Kidney glomerular epithelial cell (primary cell): ENCODE measurements at places on chromosomes 16 and 17.

- no peak for DNase-seq
Observed at GRCh38 chr17:78106211-78106610, 22.3 kb downstream of the TMC6 start.

- DNase-seq: no peak
Observed at GRCh38 chr16:88974080-88974915, 2.7 kb downstream of the CBFA2T3 start.

- DNase-seq: no peak
Observed at GRCh38 chr16:27107185-27107592, 40.5 kb downstream of the C16orf82 start.

DNA sequence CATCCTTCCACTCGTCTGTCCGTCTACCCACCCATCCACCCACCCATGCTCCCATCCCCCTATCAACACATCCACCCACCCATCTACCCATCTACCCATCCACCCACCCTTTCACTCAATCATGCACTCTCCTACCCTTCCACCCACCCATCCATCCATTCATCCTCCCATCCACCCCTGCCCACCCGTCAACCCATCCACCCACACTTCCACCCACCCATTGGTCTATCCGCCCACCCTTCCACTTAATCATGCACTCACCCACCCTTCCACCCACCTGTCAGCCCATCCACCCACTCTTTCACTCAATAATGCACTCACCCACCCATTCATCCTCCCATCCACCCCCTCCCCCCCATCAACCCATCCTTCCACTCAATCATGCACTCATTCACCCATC lies 250.0 kb upstream of the EEF2KMT start:
- no peak for DNase-seq

DNA sequence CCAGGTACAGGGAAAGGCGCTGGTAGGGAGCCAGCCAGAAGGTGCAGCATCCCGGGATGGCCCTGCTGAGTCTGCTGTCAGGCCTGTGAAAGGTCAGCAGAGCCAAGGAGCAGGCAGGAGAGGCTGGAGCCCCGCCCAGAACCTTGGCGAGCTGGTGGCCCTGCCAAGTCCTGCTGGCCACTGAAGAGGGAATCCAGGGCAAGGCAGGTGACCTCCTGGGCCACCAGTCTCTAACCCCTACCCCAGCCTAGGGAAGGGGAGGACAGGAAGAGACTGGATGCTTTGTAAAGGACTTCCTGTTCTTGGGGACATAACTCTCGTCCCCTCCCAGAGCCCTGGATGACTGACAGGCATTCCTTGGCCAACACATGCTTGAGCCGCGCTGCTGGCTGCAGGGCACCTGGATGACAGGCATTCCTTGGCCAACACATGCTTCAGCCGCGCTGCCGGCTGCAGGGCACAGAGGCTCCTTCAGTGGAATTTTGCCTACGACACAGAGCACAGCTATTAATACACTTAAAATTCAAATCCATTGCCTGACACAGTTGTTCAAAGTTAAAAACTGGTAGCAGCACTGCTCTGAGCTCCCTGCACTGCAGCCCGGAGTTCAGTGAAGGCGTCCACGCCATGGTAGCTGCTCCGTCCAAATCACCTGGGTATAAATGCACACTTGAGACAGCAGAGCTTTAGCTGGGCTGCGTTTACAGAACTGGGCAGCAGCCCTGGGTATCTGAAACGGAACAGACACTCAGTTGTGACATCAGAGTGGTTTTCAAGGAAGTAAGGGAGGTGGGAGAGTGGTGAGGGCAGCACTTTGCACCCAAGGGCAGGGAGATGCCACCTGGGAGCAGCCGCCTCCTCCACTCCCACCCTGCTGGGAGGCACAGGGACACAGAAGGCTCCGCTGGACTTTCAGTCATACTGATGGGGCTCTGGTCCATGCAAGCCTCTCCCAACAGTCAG lies 2.0 kb upstream of the BRICD5 start:
- no peak for DNase-seq

DNA sequence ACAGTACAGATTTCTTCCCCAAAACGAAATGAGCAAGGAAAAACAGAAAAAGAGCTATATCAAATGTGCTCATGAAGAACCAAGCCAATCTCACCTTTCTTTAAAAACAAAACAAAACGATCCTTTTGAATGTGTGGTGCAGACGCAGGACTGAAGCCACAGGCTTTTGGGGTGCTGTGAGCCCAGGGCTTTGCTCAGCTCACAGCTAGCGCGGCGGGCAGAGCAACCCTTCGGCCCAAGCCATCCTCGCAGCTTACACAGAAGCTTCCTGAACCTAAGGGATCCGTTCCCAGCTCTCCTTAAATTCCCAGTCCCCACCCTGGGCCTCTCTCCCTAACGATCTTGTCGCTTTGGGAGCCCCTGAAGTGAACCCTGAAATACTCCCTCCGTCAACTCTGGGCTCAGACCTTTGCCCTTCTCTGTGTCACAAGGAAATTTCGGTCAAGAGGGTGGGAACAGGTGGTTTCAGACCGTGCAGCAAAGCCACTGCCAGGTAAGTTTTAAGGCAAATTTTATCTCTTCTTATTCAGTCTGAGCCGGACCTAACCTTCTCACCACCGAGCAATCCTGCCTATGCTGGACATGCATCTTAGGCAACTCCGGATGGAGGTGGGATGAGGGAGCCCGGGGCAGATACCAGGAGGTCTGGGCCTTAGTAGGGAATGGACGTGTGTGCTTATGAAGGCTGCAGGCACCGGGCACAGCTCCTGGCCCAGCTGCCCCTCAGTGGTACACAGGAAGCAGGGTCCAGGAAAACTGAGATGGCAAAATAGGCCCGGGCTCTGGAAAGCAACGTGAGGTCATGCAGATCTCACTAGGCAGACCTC lies 52.0 kb downstream of the COTL1 start:
- no peak for DNase-seq

DNA sequence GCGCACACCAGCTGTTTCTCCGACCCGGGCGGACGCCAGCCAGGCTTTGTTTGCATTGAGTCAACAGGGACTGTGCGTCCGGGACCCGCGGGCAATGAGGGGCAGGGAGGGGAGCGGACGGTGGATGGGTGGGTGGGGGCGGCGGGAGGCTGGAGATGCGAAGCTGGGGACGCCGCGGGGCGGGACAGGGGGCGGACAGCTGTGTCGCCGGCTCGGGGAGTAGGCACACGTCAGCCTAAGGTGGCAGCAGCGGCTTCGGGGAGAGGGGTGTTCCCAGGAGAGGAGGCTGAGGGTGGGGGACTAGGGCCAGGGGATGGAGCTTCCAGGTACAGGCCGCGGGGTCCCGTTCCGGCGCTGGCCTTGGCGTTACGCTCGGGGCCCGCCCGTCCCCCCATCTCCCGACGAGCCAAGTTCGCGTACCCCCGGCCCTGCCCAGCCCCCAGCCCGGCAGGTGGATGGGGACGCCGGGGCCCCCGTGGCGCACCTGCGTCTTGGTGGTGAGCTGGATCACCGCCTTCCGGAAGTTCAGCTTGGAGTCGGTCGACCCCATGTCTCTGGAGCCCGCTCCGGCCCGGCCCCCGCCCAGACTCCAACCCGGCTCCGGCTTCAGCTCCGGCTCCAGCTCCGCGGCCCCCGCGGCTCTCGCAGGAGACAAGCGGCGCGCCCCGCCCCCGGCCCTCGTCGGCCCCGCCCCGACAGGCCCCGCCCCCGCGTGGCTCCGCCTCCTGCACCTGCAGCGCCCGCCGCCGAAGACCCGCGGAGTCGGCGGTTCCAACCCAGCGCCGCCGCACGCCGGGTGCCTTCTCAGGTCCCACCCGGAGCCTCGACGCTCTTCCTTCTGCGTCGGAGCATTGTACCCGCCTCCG lies at the start of gene HID1:
Gene HID1, minus strand, starts transcription at position 653 of the 866 bp plus-strand sequence. Its CDS starts 103 bp downstream, at position 550.
- no peak for DNase-seq

DNA sequence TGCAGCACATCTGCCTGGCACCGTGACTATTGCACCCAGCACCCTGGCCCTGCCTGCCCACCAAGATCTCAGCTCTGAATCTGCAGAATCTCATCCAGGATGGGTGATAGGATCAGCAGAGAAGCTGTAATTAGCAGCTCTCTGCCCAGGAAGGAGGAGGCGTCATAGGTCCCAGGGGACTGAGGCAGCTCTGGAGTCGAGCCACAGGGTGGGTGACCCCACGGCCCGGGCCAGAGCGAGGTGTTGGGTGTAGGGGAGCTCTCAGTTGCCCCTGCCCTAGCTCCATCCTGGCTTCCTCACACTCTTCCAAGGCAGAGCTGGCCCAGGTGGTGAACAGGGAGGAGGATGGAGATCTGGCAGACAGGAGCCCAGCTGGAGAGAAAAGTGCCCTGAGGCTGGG lies 18.2 kb upstream of the FAM83G start:
- no peak for DNase-seq

DNA sequence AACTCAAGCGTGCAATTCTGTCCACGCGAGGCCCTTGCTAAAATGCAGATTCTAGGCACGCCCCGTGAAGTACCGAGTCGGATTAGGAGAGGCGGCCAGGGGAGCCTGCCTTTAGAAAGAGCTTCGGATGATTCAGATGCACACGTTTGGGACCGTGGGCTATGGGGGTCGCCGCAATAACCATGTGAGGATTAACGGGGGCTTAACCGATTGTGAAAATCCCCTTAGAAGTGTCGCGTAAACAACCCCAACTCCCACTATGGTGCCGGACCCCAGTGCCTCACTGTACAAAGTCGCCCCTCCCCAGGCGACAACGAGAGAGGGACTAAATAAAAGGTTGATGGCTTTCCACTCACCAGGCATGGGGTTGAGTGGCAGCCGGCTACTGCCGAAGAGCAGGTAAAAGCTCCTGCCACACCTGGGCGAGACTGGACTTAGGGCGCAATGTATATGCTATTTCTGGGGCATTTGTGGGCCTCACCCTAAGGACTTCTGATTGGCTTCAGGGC lies 635 bp upstream of the SP2 start:
- peak; percentile 23 for DNase-seq

GRCh38 chr16:85888405-85889331 lies 10.3 kb upstream of the IRF8 start:
- peak; percentile 79 for DNase-seq

DNA sequence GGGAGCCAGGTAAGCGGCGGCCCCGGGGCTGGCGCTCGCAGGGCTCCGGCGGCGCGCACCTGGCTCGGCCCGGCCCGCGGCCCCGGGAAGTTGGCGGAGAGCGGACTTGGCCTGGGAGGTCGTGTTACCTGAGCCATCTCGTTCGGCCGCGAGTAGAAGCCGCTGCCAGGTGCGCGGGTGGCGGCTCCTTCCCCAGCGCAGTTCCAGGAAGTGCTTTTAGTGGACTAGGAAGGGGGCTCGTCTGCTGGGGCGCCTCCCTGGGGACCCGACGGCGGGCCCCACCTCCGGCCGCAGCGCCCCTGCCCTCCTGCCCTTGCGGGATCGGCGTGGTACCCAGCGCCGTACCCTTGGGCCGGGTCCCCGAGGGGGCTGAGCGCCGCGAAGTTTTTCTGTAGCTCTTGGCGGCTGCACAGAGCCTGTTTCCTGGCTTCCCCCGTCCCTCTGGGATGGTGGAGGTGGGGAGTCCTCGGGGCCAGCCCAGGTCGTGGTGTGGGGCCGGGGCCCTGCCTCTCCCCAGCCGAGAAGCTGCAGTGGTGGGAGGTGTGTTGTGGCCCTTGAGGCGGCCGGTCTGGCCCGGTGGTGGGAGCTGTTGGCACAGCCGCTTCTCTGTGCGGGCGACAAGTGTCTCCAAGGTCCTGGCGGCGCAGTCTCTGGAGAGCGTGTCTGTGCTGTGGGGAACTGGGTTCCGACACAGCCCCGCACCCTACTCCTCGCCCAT lies 96.9 kb downstream of the RAB11FIP4 start:
- DNase-seq: no peak
